ENCODE measurements at places on chromosomes 4 and X. TPM values are rescaled to one million over a fixed set of nuclear protein-coding genes. Genes with fewer than 3 reads are reported as not detected.

- DNase-seq, result peak; percentile 16
Measured at GRCh38 chr4:56906489-56907393, 959 bp upstream of the REST start.

DNA sequence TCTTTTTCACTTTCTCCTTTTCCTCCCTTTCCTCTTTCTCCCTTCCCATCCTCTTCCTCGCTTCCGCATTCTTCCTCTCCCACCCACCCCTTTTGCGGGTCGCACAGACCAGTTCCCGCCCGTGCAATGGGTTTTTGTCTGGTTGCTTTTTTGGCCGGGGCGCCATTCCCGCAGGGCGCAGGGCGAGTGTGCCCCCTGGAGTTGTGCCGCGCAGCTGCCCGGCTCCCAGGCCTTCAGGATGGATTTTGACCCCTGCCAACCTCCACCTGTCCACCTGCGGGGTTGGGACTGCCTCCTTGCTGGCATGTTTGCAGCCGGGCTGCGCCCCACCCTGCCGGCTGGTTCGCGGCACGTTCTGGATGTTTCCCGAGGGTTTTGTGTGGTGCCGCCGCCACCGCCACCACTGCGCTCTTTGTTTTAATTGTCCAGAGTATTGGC, 578 bp upstream of the SEL1L3 start:
- DNase-seq, result peak; percentile 53

GRCh38 chr4:170079981-170080380, 9.8 kb downstream of the AADAT start:
- no peak for DNase-seq

The FSTL5 gene
- not detected for total RNA-seq
